Activated effector memory CD4-positive, alpha-beta T cell treated with anti-CD3 and anti-CD28 coated beads, Interleukin-2, amount 50 U/mL, for 16 hours (primary cell): ENCODE measurements at places on chromosomes 4 and X.

DNA sequence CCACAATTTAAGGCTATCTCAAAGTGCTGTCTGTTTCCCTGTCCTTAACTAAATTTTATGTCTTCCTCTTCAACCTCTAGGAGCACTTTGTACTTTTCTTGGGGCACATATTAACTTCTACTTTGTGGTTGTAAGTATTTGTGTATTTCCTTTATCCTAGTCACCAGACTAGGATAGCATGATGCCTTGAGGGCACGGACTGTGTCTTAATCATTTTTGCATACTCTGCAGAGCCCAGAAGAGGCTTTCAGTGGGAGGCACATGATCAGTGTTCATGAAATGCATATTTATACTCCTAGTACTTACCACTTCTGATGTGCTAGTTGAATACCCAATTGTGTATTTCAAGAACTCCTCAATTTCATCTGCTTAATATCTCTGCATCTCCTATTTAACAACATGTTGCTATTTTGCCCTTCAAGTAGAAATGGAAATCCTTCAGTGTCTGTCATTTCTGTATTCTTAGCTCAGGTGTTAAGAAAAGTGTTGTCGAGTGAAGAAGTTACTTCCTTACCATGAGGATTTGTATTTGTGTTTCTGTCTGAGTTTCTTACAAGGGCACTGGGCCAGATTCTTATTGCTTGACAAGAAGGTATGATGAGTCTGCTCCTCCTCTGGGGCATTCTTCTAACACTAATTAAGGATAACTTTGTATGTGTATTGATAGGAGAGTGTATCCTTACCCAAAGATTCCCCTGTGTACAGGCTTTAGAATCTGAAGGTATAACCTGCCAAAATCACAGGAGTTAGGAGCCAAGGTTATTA lies 28.3 kb upstream of the PGRMC2 start:
- no peak for DNase-seq

GRCh38 chr4:14177987-14178386 lies 550.5 kb upstream of the BOD1L1 start:
- DNase-seq: no peak

DNA sequence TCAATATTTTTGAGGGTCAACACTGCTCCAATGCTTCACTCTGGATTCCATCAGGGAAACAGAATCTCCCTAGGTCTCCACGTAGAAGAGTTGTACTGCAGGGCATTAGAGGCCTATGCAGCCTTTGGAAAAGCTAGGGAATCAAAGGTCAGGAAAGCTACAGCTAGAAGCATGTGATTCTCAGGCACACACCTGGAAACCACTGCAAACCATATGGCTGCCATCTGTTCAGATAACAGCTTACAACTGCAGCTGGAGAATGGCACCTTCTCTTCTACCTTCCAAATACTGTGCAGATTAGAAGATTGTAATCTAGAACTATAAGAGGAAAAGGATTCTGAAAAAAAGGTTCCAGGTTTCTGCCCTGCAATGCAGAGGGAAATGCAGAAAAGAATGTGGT lies 60.6 kb downstream of the BTC start:
- no peak for DNase-seq

DNA sequence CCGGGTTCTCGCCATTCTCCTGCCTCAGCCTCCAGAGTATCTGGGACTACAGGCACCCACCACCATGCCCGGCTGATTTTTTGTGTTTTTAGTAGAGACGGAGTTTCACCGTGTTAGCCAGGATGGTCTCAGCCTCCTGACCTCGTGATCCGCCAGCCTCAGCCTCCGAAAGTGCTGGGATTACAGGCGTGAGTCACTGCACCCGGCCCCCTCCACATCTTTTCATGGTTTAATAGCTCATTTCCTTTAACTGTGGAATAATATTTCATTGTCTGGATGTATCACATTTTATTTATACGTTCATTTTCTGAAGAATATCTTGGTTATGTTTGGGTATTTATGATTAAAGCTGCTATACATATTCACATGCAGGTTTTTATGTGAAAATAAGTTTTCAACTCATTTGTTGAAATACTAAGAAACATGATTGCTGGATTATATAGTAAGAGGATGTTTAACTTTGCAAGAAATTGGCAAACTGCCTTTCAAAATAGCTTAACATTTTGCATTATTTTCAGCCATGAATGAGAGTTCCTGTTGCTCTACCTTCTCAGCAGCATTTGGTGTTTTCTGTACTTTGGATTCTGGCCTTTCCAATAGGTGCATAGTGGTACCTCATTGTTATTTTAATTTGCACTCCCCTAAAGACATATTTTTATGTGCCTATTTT lies 591.9 kb downstream of the TECRL start:
- no peak for DNase-seq

DNA sequence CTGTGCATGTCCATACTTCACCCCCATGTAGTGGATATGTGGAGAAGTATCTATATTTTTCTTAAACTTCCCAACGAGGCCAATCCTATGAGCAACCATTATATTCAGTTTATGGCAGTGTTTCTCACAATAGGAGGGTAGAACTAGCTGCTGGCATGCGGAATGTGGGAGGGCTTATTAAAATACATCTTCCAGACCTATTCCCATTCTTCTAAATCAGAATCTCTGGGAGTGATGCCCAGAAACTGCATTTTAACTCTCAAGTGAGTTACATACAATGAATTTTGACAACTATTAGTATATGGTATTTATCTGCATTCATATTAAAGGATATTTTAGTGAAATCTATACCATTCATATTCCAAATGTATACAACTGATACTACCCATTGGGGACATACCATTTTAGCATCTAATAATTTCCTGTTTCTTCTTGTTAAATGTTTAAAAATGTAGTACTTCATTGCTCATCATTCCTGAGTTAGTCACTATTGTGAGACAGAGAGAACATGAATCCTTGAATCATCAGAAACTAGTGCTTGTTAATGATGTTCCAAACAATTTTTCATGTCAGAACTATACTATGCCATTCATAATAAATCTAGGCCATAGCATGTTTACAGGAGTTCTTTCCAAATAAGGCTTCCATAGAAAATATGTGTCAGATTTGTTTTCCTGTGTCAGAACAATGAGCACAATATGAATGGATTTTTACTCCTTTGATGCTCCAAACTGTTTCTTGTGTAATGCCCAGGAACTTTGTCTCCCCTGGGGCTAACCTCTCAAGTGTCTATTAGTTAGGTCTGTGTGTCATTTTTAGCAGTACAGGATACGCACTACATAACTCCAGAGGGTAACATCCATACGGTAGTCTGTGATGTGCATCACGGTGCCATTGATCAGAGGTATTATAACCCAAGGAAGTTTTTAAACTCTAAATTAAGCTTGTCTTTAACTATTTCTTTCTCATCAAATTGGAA lies 198.8 kb upstream of the BMP3 start:
- DNase-seq: no peak

DNA sequence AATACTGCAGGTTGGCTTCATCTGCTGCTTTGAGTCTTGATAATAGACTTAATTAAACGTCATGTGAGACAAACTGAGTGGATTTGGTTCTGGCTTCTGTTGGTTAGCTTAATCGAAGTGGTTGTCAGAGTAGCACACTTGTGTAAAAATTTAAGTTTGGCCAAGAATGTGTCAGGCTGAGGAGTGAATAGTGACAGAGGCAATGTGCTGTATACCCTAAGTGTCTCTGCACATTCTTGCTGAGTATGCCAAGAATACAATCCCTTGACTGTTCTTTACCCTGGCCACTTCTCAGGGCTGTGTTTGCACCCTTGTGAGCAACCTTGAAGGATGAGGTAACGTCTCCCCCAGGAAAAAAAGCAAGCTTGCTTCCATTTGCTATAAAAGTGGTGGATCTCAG lies 14.9 kb downstream of the RPS3A start:
- DNase-seq: no peak

GRCh38 chr4:174697202-174697601 lies 131.8 kb downstream of the GLRA3 start:
- DNase-seq: no peak
